ENCODE measurements at places on chromosomes 2 and 18. TPM values are rescaled to one million over a fixed set of nuclear protein-coding genes. Genes with fewer than 3 reads are reported as not detected.

Gene MARCHF4
- not detected for total RNA-seq

Gene ADCY3
- total RNA-seq = 52.9 TPM

DNA sequence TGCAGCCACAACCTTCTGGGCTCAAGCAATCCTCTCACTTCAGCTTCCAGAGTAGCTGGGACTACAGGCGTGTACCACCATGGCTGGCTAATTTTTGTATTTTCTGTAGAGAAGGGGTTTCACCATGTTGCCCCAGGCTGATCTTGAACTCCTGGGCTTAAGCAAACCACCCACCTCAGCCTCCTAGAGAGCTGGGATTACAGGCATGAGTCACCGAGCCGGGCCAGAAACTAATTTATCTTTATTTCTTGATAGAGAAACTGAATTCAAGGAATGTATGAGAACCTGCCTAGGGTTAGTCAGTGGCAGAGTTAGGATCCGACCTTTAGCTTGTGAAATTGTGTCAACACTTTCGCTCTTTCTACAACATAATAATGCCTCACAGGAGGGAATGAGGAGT, 19.3 kb upstream of the ITGAV start:
- H3K36me3 ChIP-seq = no peaks in the 10 kb centered on the region
- no peak overlapping the region for H3K27ac ChIP-seq
- no peak for DNase-seq
- peaks cover 10% of the 10 kb centered on the region for H3K27me3 ChIP-seq
- no peak overlapping the region for H3K4me3 ChIP-seq

Gene ADAM23
- not detected for total RNA-seq

DNA sequence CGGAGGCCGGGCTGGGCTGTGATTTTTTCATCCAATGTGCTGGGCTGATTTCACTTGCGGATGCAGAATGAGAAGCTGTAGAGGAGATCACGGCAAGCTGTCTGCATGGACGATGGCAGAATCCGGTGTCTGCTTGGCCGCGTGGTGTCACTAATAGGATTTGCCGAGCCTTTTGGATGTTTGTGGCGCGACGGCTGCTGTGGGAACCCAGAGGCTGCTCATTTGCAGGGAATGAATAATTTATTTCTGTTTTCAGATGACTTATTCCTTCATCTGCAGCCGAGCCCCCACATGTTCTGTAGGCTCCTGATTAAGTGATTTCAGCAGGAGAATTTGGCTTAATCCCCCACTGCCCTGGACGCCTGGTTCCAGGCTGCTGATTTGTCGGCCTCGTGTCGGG, 62.6 kb downstream of the ODC1 start:
- peaks cover 2% of the 10 kb centered on the region for H3K36me3 ChIP-seq
- no peak for DNase-seq
- peaks cover 55% of the 10 kb centered on the region for H3K4me1 ChIP-seq
- H3K27me3 ChIP-seq = no peaks in the 10 kb centered on the region
- H3K27ac ChIP-seq = no peak overlapping the region

GRCh38 chr2:10885094-10885860, 26.5 kb upstream of the KCNF1 start:
- peaks cover 9% of the 10 kb centered on the region for H3K27me3 ChIP-seq
- no peaks in the 10 kb centered on the region for H3K36me3 ChIP-seq
- H3K27ac ChIP-seq = no peak overlapping the region
- no peak overlapping the region for H3K4me3 ChIP-seq

DNA sequence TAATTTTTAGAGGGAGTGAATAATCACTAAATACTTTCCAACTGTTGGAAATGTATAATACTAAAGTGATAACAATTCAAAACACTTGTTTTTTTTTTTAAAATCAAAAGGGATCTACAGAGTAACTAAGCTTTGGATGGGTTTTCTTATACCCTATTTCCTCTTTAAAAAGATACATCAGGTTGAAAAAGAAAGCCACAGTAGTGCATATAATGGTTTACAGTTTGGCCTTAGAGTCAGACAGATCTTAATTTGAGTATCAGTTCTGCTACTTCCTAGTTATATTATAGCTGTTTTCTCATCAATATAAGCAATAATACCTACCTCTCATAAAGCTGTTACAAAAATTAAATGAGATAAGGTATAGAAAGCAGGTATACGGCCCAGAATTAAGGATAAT, 28.5 kb downstream of the PSME4 start:
- peaks cover 18% of the 10 kb centered on the region for H3K4me1 ChIP-seq
- no peaks in the 10 kb centered on the region for H3K27me3 ChIP-seq
- peaks cover 39% of the 10 kb centered on the region for H3K36me3 ChIP-seq
- DNase-seq = no peak
- H3K27ac ChIP-seq = no peak overlapping the region
- H3K4me3 ChIP-seq = no peak overlapping the region

Data from activated CD8-positive, alpha-beta T cell treated with anti-CD3 and anti-CD28 coated beads, Interleukin-2, amount 10 ng/mL, durations not matched to agents 7 days and 5 days (primary cell).